Fibroblast of mammary gland (primary cell): ENCODE measurements at places on chromosomes 7 and 10.

- DNase-seq, result no peak
These were observed 209.1 kb downstream of the CREB5 start for GRCh38 chr7:28621369-28621841.

- DNase-seq, result peak; percentile 76
These were observed 21.9 kb downstream of the CACNB2 start for GRCh38 chr10:18162021-18162627.

DNA sequence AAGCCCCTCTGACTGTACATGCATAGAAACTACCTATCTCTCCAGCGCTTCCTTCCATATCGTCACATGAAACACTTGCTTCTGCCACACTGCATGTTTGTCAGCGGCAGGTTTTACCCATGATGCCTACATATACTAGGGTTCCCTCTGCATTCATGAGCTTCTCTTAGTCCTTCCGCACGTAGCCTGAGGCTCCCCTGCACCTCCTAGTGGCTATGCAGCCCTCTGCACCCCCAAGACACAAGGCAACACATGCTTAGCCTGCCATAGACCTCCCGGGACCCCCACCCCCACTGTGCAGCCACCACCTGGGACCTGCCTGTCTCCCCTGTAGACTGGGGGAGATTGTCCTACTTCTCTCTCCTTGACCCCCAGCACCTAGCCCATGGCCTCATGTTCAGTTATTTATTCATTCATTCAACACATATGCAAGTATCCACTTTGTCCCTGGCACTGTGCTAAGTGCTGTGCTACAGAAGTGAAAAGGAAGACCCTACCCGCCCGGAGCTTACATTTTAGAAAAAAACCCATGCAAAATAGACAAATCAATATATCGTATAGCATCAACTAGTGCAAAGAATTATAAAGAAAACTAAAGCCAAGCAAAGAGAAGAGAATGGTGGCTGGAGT lies 23.5 kb downstream of the TMEM273 start:
- DNase-seq, result peak; percentile 42

DNA sequence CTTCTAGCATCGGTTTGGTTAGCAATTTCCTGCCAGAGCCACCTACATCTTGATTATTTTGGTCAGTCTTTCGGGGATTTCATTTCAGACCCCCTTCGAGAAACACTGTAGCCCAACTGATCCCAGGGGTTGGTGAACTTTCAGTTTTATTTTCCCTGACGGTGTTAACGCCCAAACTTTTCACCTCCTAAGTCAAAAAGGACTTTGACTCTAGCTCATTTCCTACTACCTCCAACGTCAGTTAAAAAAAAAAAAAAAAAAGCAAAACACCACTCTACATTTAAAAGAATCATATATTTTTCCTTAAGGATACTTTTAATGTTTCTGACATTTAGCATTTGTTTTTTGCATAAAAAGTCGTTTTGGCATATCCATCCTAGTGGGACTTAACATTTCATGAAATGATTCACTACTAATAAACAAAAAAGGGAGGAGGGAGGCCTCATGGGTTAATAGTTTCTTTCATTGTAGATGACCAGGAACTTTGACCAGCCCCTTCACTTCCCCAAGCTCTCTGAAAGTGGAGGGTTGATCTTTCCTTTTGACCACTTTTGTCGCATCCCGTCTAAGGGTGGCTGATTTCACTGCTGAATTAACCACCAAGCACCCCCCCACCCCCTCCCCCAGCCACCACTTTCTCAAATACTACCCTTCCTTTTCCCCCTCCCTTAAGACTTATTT lies 764 bp upstream of the TCF7L2 start:
- DNase-seq, result no peak

DNA sequence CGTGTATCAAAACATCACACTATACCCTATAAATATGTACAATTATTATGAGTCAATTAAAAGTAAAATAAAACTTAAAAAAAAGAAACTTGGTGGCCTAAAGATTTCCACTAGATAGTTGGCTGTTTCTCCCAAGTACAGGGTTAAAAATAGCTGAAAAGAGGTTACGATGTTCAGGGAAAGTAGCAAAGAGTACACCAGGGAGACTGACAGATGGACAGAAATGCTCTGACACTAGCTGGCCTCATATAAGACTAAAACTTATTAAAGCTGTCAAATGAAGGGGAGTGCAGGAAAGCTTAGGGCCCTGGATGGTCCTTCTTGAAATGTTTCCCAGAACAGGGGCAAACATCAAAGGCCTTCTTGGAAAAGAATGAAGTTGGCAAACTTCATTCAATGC lies 51.3 kb downstream of the TCAF1 start:
- DNase-seq, result no peak

- DNase-seq, result no peak
These were observed 3.0 kb upstream of the CCDC136 start for GRCh38 chr7:128788446-128789412.

- DNase-seq, result no peak
These were observed 180.0 kb upstream of the ADCY1 start for GRCh38 chr7:45394117-45394708.

GRCh38 chr7:86991093-86991769 lies 68.2 kb downstream of the ELAPOR2 start:
- DNase-seq, result no peak

DNA sequence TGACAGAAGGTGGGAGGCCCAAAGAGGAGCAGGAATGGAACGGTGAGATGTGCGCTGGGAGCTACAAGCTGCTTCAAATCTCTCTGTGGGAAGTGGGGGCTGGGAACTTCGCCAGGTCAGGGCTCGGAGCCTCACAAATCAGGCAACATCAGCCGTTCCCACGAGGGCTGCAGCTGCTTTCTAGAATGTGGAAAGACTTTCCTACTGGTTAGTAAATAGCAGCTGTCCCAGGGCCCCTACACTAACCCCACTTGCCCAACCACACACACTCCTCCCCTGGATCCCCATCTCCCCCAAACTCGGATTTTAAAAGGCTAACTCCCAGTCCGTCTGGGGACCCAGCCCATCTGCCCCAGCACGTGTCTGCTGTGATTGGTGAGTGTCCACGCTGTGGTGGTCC lies 40.6 kb upstream of the PITRM1 start:
- DNase-seq, result peak; percentile 33

DNA sequence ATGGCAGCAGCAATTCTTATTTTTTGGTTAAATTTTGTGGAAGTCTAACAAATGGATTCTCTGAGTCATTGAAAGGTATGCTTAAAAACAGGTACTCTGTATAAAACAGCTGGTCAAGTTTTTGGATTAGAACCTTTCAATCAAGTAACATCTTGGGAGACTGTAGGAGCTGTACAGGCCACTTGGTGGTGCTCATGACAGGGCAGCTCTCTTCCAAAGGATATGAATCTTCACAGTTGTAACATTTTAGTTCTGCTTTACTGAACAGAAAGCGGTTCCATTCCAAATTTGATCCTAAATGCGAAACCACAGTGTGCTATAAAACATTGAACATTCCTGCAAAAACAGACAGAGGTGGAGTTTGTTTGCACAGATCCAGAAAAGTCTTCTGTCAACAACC lies 44.5 kb upstream of the AGR3 start:
- peak; percentile 69 for DNase-seq

GRCh38 chr10:25818751-25819150 lies 115.3 kb upstream of the MYO3A start:
- no peak for DNase-seq

GRCh38 chr10:60149003-60149402 lies 240.7 kb downstream of the ANK3 start:
- peak; percentile 57 for DNase-seq

GRCh38 chr7:69656890-69657289 lies 58.6 kb downstream of the AUTS2 start:
- peak; percentile 88 for DNase-seq

- no peak for DNase-seq
These were observed 20.0 kb downstream of the TNS3 start for GRCh38 chr7:47561715-47562446.

GRCh38 chr7:116713500-116713899 lies 41.5 kb downstream of the MET start:
- DNase-seq, result no peak

DNA sequence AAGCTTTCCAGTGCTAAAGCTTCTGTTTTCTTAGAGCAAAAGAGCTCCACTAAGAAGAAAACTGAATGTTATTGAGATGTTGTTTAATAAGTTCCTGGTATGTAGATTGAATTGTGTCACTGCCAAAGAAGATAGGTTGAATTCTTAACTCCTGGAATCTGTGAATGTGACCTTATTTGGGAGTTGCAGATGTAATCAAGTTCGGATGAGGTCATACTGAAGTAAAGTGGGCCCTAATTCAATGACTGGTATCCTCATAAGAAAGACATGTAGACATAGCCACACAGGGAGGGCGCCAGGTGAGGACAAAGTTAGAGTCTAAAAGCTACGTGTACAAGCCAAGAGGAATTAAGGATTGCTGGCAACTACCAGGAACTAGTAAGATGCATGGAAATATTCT lies 732.1 kb upstream of the C7orf33 start:
- DNase-seq, result no peak

- no peak for DNase-seq
These were observed 43.6 kb upstream of the TNPO3 start for GRCh38 chr7:129098409-129099084.

DNA sequence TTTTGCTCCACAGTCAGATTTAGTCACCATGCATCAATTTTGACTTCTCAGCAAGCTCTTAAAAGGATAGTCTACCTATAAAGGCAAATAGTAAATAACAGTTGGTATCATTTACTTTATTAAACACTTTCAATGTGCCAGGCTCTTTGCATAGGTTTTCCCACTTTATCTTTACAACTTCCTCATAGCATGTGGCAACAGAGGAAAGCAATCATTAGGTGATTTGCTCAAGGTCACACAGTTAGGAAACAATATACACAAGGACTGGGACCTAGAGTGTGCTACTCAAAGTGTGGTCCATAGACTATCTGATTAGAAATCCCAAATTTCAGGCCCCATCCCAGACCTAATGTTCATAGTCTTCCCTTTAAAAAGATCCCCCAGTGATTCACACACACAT lies 212.3 kb downstream of the MTERF1 start:
- no peak for DNase-seq

- no peak for DNase-seq
These were observed 296.0 kb downstream of the PPP1R3A start for GRCh38 chr7:113622796-113623195.

DNA sequence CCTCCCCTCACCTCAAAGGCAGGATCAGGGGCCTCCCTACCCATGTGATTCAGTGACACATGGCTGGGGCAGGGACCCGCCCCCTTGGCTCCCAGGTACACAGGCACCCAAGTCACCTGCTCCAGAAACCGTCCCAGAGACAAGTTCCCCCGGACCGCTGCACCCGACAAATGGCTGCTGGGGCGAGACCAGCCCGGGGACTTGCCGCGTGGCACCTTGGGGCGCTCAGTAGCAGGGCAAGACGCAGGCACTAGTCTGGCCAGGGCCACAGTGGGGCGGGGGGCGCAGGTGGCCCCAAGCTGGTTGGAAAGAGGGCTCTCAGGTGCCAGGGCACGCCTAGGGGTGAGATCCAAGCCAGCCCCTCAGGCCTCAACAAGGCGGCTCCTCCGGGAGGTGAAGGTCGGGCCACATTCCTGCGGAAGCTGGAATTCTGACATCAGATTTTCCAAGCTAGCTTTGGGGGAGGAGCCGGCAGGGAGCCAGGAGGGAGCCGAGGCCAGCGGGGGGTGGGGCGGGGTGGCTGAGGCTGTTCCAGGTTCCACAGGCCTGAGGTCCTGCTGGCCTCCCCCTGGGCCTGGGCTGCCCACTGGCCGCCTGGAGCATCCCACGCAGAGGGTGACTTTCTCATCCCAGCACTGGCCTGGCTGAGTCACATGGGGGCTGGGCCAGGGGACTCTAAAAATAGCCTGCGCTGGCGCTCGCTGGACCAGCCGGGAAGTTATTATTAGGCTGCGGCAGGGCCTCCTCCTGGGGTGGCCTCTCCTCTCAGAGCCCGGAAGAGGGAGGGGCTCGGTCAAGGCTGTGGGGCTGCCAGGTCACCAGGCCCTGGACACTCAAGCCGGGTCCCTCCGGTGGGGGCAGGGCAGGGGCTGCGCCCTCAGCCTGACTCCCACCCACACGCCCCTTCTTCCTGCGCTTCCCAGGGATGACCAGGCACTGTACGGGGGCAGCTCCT lies 20.5 kb upstream of the INPP5A start:
- DNase-seq, result peak; percentile 97

GRCh38 chr10:101571271-101571925 lies 16.7 kb downstream of the POLL start:
- no peak for DNase-seq

- no peak for DNase-seq
These were observed 531.3 kb downstream of the ATRNL1 start for GRCh38 chr10:115624448-115624847.

DNA sequence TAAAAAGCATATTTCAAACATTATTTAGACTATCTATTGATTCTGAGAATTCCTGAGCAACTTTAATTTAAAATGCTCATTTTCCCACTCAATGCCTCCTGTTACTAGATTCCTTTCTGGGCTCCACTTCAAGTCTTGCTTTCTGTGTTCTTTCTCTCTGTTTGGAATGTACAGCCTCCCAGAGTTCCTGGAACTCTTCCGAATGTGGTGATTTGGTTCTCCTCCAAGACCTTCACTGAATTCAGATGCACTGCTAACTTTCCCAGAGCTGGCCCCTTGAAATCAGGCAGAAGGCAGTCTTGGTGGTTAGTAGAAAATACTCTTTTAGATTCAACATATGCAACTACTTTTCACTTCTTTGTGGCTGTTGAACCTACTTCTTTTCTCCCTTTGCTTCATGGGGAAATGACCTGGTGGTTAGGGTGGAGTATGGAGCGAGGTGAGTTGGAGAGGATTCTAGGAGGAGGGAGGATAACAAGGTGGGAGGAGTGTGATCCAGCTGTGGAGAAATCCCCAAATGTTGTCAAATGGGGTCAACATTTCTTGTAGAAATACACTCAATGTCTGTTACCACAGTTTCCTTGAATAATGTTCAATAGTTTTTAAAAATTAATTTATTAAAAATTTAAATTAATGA lies 27.9 kb upstream of the CCDC7 start:
- peak; percentile 80 for DNase-seq

- no peak for DNase-seq
These were observed 32.7 kb downstream of the LDB3 start for GRCh38 chr10:86700851-86701617.

DNA sequence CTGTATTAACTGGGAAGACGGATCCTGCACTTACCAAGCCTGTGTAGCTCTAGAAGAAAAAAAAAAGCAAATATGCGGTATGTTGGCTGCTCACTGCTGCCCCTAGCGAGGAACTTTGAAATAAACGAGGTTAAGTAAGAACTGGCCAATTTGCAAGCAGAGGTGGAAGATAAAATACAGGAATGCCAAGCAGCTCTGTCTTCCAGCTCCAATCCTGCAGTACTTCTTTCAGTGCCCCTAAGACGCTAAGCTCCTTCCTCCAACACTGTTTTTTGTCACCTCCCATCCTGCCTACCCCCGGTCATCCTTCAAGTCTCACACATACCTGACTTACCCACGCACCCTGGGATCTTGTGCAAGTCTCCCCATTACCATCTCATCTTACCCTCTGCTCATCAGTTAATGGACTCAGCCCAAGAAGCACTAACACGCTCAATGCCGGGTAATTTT lies 809 bp downstream of the C10orf143 start:
- peak; percentile 86 for DNase-seq

GRCh38 chr10:61994405-61995219 lies 93.1 kb downstream of the ARID5B start:
- no peak for DNase-seq

- DNase-seq, result no peak
These were observed 138.4 kb upstream of the PRPS1L1 start for GRCh38 chr7:18166002-18166401.

GRCh38 chr10:4527281-4527970 lies 298.6 kb upstream of the AKR1E2 start:
- DNase-seq, result peak; percentile 87
